ENCODE measurements at places on chromosomes 13 and 19.

- no peak for DNase-seq
Observed at GRCh38 chr19:4441994-4442818, 15.4 kb downstream of the UBXN6 start.

DNA sequence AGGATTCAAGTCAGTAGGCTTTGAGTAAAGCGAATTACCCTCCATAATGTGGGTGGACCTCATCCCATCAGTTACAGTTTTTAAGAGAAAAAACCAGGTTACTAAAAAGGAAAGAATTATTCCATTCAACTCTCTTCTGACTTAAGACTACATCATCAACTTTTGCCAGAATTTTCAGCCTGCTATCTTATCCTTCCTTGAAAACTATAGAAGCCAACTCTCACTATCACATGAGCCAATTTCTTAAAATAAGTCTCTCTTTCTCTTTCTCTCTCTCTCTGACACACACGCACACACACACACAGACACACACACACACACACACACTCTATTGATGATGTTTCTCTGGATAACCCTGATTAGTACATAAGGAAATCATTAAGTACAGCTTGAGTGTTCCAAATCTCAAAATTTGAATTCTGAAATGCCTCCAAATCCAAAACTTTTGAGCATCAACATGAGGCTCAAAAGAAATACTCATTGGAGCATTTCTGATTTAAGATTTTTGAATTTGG is 217.0 kb upstream of the PRR20A start:
- DNase-seq, result no peak

GRCh38 chr19:48513289-48514122 is 1.9 kb upstream of the LMTK3 start:
- peak; percentile 52 for DNase-seq

- DNase-seq, result no peak
Observed at GRCh38 chr13:60351326-60351725, 45.7 kb upstream of the TDRD3 start.

- no peak for DNase-seq
Observed at GRCh38 chr13:89097994-89098393, 1426.8 kb downstream of the SLITRK5 start.

GRCh38 chr19:37938353-37938752 is 31.3 kb downstream of the SIPA1L3 start:
- DNase-seq, result no peak

DNA sequence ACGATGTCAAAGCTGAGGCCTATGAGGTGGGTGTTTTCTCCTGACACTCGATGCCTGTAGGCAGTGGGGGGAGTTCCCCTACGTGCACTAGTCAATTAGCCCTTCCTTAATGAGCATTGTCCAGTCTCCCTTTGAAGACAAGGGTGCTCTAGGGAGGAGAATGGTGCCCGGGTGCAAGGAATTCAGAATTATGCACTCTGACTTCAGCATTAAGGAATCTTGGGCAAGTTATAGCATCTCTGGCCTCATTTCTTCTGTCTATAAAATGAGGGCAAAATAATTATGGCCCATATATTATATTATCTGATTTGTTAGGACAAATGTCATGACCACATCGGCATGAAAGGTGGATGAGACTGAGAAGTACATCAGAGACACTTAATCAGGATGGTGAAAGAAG is 82.1 kb upstream of the SLC7A1 start:
- DNase-seq, result no peak

DNA sequence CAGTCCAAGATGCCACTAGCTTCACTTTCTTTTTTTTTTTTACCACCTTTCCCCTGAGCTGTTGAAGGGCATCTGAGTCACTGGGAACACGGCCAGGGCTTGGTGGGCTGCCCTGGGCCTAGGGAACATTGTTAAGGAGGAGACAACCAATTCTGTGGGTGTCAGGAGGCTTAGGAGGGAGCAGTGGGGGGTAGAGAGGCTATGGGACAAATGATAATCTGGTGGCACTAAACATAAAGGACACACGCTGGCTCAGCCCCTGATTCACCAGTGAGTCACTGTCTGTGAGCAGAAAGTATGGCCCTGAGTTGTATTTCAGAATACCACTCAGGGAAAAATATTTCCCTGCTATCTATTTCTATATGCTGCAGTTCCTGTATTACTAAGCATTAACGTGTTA is 207.8 kb downstream of the DCLK1 start:
- no peak for DNase-seq

DNA sequence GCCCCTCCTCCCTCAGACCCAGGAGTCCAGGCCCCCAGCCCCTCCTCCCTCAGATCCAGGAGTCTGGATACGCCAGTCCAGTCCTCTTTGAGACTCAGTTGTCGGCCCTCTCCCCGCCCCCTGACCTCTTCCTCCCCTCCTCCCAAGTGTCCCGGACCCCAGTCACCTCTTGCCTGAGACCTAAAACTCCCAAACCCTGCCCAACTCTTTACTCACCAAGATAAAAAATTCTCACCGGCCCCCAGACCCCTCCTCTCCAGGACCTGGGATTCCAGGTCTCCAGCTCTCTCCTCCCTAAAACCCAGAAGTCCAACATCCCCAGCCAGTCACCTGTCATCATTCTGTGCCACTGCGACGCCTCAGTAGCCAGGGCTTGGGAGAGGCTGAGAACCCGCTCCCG is 1.4 kb upstream of the HSD17B14 start:
- no peak for DNase-seq

- no peak for DNase-seq
Observed at GRCh38 chr19:1422943-1423342, 15.3 kb upstream of the RPS15 start.
